ENCODE measurements at places on chromosomes 5 and 9. TPM values are rescaled to one million over a fixed set of nuclear protein-coding genes. Genes with fewer than 3 reads are reported as not detected.

DNA sequence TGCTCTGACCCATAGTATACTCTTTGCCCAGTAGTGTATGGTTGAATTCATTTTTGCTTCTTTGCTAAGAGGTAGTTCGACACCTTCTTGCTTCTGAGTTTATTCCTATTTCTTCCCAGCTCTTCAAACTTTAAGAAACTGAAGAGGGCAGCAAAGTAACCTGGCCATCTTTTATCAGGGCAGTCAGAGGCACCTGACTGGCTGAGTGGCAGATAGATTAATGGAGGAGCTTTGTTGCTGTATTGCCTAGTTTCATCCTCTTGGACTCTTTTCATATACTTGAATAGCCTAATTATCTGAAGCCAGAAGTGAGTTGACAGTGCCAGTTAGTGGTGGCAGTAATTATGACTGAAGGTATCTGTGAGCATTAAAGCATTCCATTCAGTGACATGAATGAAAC is 82.5 kb downstream of the UHRF2 start:
- no peaks in the 10 kb centered on the region for H3K4me1 ChIP-seq
- no peak overlapping the region for H3K27ac ChIP-seq
- H3K27me3 ChIP-seq = no peaks in the 10 kb centered on the region
- no peaks in the 10 kb centered on the region for H3K36me3 ChIP-seq

DNA sequence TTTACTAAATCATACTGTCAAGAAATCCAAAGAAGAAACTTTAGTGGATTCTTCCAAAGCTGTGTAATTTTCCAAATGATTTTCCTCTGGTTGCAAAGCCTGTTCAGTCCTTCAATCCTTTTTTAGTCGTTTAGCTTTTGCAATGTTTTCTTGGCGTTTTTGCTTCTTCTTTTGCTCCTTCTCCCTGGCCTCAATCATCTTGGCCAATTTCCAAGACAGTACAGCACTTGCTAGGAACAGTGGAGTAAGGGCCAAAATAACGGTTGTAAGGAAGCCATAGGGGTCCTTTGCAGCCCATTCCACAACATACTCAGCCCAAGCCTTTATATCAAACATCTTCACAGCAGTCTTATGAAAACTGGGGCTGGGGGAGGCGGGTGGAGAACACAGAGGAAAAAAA is 2.4 kb downstream of the SMIM15 start:
- H3K27me3 ChIP-seq = no peaks in the 10 kb centered on the region
- no peak for DNase-seq
- H3K36me3 ChIP-seq = no peaks in the 10 kb centered on the region
- H3K4me1 ChIP-seq = no peaks in the 10 kb centered on the region
- H3K27ac ChIP-seq = no peak overlapping the region

ARPC5L gene
- total RNA-seq = 1.0 TPM

DNA sequence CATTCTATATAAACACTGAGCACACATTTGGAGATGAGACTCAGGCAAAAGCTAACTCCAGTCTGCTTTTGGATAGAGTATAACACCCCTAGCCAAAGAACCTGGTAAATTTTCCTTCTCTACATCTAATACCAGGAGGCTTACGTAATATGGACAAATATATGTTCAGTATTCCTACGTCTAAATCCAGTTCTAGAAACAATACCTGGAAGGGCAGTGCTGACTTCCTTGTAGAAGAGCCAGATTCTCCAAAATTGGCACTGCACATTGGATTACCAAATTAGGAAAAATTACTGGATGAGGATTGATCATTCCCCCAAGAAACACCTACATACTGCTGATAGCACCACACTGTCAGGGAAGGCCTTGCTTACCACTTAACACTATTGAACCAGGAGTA is 247.4 kb downstream of the SAXO1 start:
- H3K36me3 ChIP-seq = no peaks in the 10 kb centered on the region
- H3K4me3 ChIP-seq = no peak overlapping the region
- no peak for DNase-seq
- H3K27me3 ChIP-seq = no peaks in the 10 kb centered on the region

DNA sequence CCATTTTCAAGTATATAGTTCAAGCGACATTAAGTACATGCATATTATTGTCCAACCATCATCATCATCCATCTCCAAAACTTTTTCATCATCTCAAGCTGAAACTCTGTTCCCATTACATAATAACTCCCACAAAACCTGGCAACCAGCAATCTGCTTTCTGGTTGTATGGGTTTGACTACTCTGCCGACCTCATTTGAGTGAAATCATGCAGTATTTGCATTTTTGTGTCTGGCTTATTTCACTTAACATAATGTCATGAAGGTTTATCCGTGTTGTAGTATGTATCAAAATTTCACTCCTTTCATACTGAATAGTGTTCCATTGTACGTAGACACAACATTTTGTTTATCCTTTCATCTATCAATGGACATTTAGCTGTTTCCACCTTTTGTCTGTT is 74.8 kb downstream of the SGCD start:
- no peak overlapping the region for H3K27ac ChIP-seq
- H3K27me3 ChIP-seq = no peaks in the 10 kb centered on the region
- no peak overlapping the region for H3K4me3 ChIP-seq
- no peak for DNase-seq

GRCh38 chr5:72121780-72122445 is 14.6 kb downstream of the MAP1B start:
- no peaks in the 10 kb centered on the region for H3K27me3 ChIP-seq
- H3K4me3 ChIP-seq = no peak overlapping the region
- H3K27ac ChIP-seq = no peak overlapping the region
- DNase-seq = no peak
- H3K4me1 ChIP-seq = no peaks in the 10 kb centered on the region

DNA sequence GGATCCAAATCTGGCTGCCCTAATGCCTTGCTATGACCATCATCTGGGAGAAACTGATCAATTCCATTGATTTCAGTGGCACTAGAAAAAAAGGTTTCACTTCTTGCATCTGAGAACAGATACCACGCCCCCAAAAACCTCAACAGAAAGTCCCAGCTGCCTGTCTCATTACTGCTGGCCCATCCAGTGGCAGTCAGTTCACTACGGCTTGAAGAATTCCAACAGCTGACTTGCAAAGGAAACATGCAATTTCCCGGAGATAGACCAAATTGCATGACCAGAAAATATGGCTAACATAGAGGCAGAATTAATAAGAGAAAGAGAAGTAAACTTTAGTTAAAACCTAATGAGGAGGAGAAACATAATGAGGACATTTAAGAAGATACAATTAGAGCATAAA is 48.6 kb downstream of the UGCG start:
- H3K4me3 ChIP-seq = no peak overlapping the region
- no peaks in the 10 kb centered on the region for H3K27me3 ChIP-seq
- H3K4me1 ChIP-seq = no peaks in the 10 kb centered on the region
- no peaks in the 10 kb centered on the region for H3K36me3 ChIP-seq

DNA sequence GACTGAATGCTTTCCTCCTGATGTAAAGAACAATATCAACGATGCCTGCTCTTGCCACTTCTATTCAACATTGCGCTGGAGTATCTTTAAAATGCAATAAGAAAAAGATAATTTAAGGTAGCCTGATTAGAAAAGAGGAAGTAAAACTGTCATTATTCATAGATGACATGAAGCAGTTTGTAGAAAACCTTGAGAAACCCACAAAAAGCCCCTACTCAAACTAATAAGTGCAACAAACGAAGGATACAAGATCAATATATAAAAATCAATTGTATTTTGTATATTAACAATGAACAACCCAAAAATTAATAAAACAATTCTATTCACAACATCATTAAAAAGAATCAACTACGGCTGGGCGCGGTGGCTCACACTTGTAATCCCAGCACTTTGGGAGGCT is 76.4 kb upstream of the CKMT2 start:
- H3K36me3 ChIP-seq = no peaks in the 10 kb centered on the region
- H3K4me3 ChIP-seq = no peak overlapping the region
- no peak for DNase-seq

Measured in uterus (tissue), 4 donors.